Activated CD8-positive, alpha-beta memory T cell treated with anti-CD3 and anti-CD28 coated beads for 1 hour (primary cell): ENCODE measurements at places on chromosomes 2 and 18.

- no peak for DNase-seq
These were observed 436.6 kb downstream of the LRATD1 start for GRCh38 chr2:15069149-15069548.

DNA sequence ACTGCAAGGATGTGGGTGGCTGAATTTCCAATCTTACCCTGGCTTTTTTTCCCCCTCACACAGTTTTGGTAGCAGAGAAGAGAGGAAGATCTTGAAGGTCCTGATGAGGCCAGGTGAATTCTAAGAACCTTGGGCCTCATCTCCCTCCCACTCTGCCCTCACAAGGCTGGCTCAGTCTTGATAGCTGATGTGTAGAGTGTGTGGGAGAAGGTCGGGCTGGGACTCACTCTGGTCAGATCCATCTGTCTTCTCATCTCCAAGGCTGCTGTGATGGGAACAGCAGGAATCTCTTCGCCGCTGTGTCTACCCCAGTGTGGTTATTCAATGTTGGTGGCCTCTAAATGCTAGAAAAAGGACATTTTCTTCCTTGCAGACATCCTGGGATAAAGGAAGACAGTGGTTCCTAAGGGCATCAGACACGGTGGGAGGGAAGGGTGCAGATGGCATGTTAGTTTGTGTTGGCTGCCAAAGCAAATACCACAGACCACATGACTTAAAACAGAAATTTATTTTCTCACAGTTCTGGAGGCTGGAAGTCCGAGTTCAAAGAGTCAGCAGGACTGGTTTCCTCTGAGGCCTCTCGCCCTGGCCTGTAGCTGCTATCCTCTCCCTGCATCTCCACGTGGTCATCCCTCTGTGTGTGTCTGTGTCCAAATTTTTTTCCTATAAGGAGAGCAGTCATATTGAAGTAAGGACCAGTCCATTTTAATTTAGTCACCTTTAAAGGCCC, 37.6 kb upstream of the MGAT4A start:
- no peak for DNase-seq

- no peak for DNase-seq
These were observed 301.8 kb downstream of the XIRP2 start for GRCh38 chr2:167190053-167190452.

DNA sequence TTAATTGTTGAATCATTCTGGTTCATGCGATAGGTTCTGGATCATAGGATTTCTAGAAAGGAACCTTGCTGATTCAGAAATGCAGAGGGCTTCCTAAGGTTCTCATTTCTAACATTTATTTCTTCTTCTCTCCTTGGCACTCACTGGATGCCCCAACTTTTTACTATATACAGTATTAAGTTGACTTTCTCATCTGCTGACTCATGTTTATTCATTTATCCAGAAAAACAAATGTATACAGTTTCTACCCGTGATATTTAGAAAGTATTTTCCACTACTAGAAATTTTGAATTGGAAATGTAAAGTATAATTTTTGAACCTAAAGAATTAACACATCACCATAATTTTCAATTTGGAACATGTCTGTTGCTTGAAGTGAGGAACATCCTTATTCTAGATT, 32.2 kb upstream of the OTX1 start:
- DNase-seq, result no peak

GRCh38 chr2:99860720-99861375, 281.5 kb downstream of the AFF3 start:
- no peak for DNase-seq

DNA sequence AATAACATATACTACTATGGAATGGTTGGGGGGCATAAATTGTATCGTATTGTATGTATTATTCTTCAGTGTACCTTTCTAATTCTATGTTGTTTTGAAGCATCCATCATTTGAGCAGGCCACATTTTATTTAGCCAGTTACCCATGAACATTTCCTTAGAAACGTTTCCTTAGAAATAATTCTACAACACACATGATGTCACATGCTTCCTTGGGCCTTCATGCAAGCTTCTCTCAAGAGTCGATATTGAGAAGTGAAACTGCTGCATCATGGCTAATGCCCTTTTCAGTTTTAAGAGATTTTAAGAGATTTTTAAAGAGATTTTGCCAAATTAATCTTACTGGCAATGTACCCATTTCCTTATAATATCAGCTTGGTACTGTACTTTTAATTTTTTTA, 63.9 kb downstream of the ALPK2 start:
- DNase-seq, result no peak

DNA sequence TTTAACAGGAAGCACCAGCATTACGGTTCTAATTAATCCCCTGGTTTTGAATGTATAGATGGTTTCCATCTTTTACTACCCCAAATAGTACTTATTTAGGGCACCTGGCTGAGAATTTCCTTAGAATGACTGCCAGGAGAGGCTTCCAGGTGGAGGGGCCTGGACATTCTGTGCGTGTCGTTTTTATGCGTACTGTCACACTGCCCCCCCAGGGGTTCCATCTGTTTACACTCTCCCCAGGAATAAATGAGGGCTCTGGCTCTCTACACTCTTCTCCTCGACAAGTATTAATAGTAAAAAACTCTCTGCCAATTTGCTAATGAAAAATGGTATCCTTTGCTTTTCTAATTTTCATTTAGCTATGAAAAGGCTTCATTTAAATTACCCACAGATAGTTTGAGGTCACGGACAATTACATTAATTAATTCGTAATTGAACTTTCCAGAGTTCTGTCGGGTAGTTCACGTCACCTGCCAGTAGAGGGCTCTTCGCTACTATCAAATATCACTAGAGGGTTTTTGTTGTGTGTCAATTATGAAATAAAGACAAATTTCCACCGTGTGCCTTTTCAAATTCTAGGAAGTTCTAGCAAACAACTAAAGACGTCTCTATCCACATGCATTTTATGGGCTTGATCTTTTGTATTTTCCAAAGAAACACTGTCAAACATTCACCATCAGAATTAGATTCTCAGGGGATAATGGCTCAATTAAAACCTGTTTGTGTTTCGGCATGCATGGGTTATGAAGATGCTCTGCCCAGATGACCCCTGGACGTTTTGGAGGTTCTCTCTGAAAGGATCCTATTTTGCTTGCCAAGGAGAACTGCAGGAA, 88.8 kb upstream of the ASB18 start:
- DNase-seq, result no peak

DNA sequence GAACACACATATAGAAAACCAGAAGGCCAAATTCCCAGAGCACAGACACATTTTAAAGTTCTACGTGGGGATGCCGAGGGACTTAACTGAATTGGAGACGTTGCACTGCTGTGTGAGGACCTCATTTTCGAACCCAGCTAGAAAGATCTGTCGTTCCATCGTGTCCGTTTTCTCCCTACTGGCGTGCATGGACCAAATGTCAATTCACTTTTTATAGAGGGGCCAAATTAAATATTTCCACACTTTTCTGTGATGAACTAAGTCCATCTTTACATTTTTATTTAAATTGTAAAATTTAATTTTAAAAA, 692 bp upstream of the TSHZ1 start:
- DNase-seq, result no peak

- DNase-seq, result no peak
These were observed 13.6 kb downstream of the IMPA2 start for GRCh38 chr18:11994703-11995444.

- no peak for DNase-seq
These were observed 670.2 kb upstream of the ZEB2 start for GRCh38 chr2:145190031-145190703.
